ENCODE measurements at places on chromosomes 6 and 20.

GRCh38 chr6:105759946-105760345, 326.2 kb upstream of the PRDM1 start:
- no peak for DNase-seq

- no peak for DNase-seq
Measured at GRCh38 chr20:1323830-1324597, 4.9 kb downstream of the SDCBP2 start.

- peak; percentile 77 for DNase-seq
Measured at GRCh38 chr6:105810105-105810921, 275.8 kb upstream of the PRDM1 start.

DNA sequence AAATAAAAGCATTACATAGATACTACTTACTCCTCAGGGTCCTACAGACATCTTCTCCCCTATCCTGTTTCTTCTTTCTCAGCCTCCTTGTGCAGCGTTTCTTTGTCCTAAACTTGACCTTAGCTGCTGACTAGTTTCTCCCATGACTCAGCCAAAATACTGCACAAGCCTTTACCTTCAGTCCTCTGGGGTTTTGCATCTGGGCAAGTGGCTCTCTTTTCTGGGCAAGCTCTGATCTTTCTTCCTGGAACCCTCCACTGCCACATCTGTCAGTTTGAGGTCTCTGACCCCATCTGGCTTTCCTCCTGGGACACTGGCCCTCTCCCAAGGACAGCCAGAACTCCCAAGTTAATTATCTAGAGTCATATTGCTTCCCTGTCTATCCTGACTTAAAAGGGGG, 838.4 kb downstream of the DHX35 start:
- DNase-seq: no peak

GRCh38 chr20:33791959-33792597, 19.1 kb upstream of the CHMP4B start:
- DNase-seq: peak; percentile 65

GRCh38 chr6:137723273-137724017, 143.6 kb upstream of the TNFAIP3 start:
- DNase-seq: no peak

- no peak for DNase-seq
Measured at GRCh38 chr6:146635165-146635564, 36.4 kb downstream of the ADGB start.

DNA sequence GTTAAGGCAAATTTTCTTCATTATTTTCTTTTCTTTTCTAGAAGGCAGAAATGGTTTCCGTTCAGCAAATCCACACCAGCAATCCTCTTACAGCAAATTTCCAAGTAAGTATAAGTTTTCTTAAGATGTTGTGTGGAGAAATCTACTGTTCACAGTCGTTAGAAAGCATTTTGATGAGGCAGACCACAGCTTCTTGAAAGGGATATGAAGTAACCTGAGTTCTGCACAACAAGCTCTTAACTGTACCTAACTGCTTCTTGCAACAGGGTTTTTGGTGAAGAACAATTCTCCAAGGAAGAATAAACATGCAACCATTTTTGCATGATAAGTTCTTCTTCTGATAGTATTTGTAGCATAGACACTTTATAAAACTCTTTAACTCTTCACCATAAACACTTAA, 45.3 kb upstream of the STXBP5 start:
- DNase-seq: no peak

- DNase-seq: no peak
Measured at GRCh38 chr6:139256087-139256486, 35.7 kb downstream of the TXLNB start.

DNA sequence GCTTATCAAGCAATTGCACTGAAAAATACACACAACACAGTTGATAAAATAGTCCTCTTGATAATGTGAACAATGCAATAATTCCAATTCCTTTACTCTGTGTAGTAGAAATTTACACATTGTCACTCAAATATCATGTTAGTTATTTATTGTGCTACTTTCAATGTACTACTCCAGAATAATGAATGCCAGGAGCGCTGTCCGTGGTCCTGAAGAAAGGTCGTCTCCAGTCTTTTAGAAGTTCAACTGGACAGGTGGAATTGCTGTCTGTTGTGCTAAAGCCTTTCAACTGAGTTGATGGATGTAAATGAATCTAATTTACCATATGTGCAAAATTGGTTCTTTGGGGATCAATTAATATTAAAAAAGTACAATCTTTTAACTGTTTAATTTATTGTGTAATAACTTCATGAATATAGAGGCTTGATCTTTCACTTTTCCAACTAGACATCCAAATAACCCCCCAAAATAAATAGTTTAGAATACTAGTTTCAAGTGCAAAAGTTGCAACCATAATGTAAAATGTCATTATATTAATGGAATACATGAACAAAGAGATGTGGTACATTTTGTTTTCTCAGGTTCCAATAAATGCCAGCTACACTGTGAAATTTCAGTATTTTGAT, 3.2 kb downstream of the GRIK2 start:
- no peak for DNase-seq

GRCh38 chr6:113416170-113416569, 441.0 kb upstream of the MARCKS start:
- DNase-seq: no peak

- no peak for DNase-seq
Measured at GRCh38 chr6:89985751-89986493, 91.7 kb downstream of the GJA10 start.

GRCh38 chr6:132490024-132490423, 22.9 kb downstream of the STX7 start:
- DNase-seq: no peak

Measured in SW 1271 (cell line).